CD4-positive, alpha-beta T cell treated with Interleukin-15 for 4 hours (primary cell): ENCODE measurements at places on chromosomes 3 and 15.

DNA sequence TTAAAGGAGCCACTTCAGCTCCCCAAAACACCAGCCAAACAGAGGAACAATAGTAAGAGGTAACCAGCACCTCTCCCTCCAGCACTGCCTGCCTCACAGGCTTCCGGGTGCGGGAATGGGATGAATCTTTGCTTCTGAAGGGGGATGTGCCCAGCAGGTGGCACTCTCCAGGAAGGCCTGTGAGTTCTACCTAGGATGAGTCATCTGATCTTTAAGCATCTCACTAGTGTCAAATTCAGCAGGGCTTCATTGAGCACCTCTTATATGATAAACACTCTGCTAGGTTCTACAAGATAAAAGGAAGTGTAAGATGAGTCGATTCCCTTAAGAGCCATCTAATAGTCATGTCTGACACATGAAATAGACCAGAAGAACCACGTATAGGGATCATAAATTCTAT, 237.4 kb upstream of the UMPS start:
- no peak for DNase-seq

- DNase-seq: no peak
These were observed 439.1 kb upstream of the GRM7 start for GRCh38 chr3:6421666-6422445.

DNA sequence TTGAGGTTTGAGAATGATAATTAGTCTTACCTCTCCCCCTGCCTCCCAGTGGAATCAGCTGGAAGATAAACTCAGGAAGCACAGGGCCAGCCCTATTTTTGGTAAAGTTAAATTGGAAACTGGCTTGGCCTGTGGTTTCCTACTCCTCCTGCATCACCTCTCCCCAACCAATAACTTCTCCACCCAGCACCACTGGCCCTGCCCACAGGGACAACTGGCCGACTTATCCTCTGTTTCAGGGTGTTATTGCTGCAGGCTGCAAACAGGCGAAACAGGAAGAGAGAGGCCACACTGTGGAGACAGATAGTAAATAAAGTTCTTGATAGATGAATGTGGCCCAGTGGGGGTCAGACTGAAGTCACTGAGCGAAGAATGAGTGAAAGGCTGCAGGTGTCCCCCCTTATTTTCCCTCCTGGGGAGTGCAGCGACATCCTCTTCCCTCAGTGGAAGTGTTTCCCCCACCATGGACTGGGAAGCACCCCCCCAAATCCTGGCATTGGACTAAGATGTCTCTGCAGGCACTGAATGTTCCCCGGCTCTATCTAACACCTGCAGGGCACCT, 47.1 kb downstream of the PDIA5 start:
- no peak for DNase-seq

DNA sequence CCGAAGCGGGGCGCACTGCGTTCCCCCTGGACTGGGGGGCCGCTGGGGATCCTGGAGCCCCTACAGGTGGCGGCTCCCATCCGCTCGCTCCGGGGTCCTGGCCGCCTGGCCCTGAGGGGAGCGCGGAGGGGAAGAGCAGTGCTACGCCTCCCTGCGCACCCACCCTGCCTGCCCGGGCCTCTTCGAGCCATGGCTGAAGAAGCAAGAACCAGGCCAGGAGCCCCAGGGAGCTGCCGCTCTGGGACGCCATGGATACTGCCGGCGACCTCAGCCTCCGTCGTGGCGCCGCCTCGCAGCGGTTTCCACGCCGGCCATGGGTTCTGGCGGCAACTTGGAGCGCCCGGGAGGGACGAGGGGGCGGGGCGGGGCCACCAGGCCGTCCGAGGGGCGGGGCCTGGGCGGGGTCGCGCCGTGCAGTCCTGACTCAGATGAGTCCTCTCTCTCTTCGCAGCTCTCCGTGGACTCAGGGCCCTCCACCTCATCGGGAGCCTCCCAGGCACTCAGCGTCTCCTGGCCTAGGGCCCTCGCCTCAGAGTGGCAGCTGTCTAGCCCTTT, 50.9 kb downstream of the MYL3 start:
- DNase-seq: peak; percentile 66

GRCh38 chr15:29968895-29969561, 113.7 kb upstream of the GOLGA8J start:
- DNase-seq: no peak

DNA sequence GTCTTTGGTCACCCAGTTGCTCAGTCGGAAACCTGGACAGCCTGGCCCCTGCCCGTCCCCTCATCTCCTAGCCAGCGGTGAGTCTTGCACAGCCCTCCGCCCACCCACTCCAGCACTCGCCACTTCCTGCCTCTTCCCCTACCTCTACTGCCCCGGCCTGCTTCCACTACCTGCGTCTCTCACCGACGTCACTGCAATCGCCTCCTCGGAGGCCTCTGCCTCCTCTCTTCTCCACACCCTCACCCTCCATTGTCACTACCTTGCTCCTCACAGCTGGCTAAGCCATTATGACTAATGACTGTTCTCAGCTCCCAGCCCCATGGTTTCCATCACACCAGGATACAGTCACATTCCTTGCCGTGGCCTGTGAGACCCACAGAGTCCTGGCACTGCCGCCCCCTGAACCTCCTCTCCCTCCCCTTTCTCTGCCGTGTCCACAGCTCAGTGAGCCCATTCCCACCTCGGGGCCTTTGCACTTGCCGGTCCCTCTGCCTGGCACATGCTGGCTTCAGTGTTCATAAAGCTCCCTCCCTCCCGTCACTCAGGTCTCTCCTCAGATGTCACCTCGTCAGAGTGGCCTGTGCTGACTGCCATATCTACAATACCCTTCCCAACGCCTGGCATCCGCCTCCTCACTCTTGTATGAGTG, 104.8 kb downstream of the FBLN2 start:
- no peak for DNase-seq

DNA sequence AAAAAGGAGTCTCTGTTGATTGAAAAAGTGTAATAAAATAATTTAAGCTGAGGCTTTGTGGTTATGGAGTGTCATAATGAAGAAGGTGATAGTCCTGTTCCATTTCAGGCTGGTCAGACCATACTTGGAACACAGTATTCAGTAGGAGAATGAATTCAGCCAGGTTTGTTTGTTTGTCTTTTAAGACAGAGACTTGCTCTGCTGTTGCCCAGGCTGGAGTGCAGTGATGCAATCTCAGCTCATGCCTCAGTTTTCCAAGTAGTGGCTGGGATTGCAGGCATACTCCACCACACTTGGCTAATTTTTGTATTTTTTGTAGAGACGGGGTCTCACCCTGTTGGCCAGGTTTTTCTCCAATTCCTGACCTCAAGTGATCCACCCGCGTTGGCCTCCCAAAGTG, 33.5 kb downstream of the IQGAP1 start:
- no peak for DNase-seq

DNA sequence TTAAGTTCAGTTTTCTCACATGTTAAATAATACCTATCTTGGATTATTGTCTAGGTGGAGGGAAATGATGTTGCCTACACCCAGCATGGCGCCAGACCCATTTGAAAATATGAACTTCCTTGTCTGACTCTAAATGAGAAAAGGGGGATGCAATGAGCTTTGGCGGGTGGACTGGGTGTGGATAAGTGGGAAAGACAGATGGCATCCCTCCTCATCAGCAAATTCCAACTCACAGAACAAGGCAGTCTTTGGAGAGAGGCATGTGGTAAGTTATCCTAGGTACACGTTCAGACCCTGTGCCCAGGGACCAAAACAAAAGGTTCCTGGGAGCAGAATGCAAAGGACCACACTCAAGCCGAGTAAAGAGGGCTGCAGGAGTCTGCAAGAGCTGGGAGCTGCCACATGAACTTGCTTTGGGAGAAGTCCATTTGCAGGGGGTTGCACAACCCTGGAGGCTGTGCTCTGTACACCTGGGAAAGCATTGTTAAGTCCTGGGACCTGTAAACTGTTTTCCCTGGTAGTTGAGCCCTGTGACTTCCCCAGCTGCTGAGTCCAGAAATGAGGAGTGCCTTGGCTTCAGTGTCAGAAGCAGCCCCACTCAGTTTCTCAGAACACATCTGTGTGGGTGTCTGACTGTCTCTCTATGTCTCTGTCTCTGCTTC, 102.3 kb upstream of the TPM1 start:
- no peak for DNase-seq

DNA sequence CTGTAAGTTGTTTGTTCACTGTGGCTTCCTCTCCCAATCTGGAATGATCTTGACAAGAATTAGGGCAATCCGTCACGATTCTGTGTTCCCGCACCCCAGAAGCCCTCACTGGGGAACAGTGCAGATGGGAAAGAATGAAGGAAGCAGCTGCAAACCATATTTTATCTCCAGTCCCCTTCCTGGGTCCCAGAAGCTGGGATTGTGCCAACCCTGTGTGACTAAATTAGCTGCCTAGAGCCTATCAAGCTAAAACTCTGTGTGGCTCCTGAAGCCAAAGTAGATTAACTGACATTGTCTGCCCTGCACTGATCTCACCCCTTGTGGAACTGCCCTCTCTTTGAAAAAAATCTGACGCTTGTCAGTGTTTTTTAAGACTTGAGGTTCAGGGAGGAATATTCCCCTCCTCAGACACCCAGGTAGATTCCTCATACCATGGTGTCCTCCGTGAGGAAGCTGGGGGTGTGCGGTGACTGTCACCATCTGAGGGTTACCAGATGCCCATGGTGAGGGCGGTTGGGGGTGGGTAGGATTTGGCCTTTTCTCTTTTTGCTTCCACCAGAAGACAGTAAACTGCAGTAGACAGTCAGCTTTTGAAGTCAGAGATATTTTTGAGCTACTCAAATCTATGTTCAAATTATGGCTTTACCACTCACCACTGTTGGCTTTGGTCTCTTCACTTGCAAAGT, 358.3 kb upstream of the TPM1 start:
- no peak for DNase-seq

- no peak for DNase-seq
These were observed 1.3 kb downstream of the PXK start for GRCh38 chr3:58334013-58334321.

- no peak for DNase-seq
These were observed 187.2 kb upstream of the SLITRK3 start for GRCh38 chr3:165383381-165383780.

GRCh38 chr3:23835087-23835486, 29.3 kb downstream of the UBE2E1 start:
- no peak for DNase-seq

- DNase-seq: no peak
These were observed 14.7 kb downstream of the TF start for GRCh38 chr3:133760916-133761315.

- peak; percentile 6 for DNase-seq
These were observed 74.0 kb upstream of the LIPC start for GRCh38 chr15:58357529-58358476.

DNA sequence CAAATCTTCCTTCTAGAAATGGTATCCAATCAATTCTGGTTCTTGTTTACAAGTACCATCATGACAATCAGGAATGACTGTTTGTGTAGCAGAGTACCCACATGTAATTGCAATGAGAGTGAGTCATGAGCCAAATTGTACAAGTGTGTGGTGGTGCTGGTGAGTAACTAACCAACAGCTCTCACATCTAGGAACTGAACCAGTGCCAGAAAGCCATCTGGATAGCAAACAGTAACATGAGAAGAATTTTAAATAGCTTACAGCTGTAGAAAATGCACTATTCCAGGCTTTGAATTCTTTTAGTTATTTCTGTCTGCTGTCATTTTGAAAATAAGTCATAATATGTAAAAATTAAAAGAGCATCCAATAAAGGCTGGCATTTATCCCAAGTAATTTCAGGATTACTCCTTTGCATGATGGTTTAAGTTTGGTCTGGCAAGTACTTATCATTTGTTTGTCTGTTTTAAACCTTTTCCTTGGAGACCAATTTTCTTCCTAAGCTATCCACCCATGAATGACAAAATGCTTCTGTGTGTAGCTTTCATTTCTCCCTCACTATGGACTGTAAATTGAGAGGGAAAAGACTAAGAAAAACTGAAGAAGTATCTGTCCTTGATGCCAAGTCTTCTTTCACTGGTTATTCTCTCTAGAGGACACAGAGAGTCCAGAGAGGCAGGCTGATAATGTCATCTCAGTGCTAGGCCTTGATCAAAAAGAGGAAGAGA, 60.0 kb downstream of the PIK3CB start:
- DNase-seq: peak; percentile 39

DNA sequence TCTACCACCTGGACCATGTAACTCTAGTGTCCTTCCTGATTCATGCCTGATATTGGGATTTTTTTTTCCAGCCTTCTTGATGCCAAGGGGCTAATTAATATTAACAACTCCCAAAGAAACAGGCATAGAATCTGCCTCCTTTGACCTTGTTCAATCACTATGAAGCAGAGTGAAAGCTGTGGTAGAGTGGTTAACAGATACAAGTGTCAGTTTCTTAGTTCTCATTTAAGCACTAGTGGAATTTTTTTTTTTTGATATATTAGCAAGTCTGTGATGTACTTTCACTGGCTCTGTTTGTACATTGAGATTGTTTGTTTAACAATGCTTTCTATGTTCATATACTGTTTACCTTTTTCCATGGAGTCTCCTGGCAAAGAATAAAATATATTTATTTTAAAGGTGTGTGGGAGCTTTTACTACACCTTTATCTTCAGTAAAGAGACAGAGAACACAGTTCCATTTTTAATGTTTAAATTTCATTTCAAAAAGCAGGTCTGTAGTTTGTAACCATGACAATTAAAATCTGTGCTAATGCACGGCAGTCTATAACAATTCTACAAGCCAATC, 67.1 kb downstream of the TOP2B start:
- DNase-seq: no peak

- no peak for DNase-seq
These were observed 109.0 kb upstream of the PDZRN3 start for GRCh38 chr3:73733746-73734145.

DNA sequence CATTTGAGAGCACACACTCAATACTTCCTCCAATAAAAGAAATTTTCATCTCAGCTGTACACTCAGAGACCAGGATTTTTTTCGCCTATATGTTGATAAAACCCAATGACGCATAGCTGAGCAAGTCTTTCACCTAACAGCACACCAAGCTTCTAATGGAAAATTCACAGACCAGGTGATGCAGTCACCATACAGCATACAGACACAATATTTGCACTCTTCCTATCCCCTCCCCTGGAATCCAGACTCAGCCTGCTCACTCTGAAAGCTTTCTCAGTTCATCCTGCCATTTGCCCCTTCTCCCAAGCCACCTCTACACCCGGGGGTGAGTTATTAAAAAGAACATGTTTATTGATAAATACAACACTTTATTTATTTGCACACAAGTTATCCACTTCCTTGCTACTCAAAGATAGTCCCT, 1.7 kb downstream of the TBC1D5 start:
- DNase-seq: no peak

DNA sequence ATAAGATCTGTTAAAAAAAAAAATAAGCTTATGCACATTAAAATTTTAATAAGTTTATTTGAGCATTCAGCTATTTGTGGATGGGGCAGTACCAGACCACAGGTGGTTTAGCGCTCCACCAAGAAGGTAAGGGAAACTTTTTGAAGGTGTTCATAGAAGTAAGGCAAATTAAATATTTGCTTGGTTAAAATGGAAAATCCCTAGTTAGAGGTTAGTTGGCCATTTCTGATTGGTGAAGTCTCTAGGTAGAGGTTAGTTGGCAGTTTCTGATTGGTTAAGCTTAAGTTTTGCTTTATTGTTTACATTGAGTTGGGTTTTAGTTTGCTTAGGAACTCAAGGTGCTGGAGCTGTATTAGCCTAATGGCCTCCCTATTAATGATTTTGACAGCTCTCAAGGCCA, 30.7 kb downstream of the SCN11A start:
- no peak for DNase-seq
